ENCODE measurements at places on chromosomes 7 and 10. TPM values are rescaled to one million over a fixed set of nuclear protein-coding genes. Genes with fewer than 3 reads are reported as not detected.

Gene TEX47
- not detected for total RNA-seq

Gene H2BK1
- not detected for total RNA-seq

Gene SLC39A12
- not detected for total RNA-seq

Gene OR2A5
- total RNA-seq = not detected

Gene NXPH1
- total RNA-seq = 2.8 TPM

Gene CYP2C18
- total RNA-seq = not detected

Gene FAM171A1
- total RNA-seq = 21.4 TPM

Gene SERPINE1
- 1,980 TPM for total RNA-seq

Gene LDB1
- 27.8 TPM for total RNA-seq
